B cell (primary cell): ENCODE measurements at places on chromosomes 16 and 17. TPM values are rescaled to one million over a fixed set of nuclear protein-coding genes. Genes with fewer than 3 reads are reported as not detected.

OTOA gene
- 0.07 and 0.39 TPM in 2 replicates for total RNA-seq

- no peak overlapping the region for H3K4me3 ChIP-seq
- H3K27me3 ChIP-seq, result no peaks in the 10 kb centered on the region
- no peaks in the 10 kb centered on the region for H3K36me3 ChIP-seq
- no peak overlapping the region for H3K27ac ChIP-seq
These were observed 34.0 kb upstream of the ZNF629 start for GRCh38 chr16:30820952-30821421.

- H3K36me3 ChIP-seq, result no peaks in the 10 kb centered on the region
- H3K4me1 ChIP-seq, result peaks cover 15% of the 10 kb centered on the region
- peaks cover 36% of the 10 kb centered on the region for H3K27me3 ChIP-seq
- peak; percentile 44 for DNase-seq
These were observed 12.8 kb upstream of the CES3 start for GRCh38 chr16:66948134-66948836.

DNA sequence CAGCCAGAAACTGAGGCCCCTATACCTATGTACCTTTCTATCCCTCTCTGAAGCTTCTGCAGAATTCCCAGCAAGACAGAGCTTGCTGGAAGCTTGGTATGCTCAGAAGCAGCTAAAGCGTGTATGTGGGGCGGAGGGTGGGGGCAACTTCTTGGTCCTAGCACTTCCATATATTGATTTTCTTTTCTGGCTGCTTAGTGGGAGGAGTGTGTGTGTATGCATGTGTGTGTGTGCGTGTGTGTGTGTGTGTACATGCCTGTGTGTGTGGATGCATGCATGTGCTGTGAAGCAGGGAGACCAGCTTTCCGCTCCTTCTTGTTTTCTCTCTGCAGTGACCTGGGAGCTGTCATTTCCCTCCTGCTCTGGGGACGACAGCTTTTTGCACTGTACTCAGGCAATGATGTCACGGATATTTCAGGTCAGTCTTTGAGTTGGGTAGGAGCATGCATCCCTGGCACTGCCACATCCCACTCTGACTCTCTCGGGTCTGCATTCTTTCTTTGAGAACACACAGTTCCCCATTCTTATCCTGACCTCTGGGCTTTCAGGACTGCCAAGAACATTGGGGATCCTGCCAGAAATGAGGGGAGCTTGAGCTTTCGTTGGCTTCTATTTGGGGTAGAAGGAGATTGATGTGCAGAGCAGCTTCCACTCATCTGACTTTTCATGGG lies 10.7 kb downstream of the HPR start:
- no peak overlapping the region for H3K4me3 ChIP-seq
- H3K27ac ChIP-seq, result no peak overlapping the region
- H3K27me3 ChIP-seq, result no peaks in the 10 kb centered on the region
- no peaks in the 10 kb centered on the region for H3K4me1 ChIP-seq
- H3K36me3 ChIP-seq, result peaks cover 5% of the 10 kb centered on the region

GINS2 gene
- 4.2 and 4.3 TPM in 2 replicates for total RNA-seq

MPP3 gene
- not detected in 2 replicates for total RNA-seq

TERB1 gene
- 0.71 TPM in 1 of 2 replicates, not detected in the other for total RNA-seq

DNA sequence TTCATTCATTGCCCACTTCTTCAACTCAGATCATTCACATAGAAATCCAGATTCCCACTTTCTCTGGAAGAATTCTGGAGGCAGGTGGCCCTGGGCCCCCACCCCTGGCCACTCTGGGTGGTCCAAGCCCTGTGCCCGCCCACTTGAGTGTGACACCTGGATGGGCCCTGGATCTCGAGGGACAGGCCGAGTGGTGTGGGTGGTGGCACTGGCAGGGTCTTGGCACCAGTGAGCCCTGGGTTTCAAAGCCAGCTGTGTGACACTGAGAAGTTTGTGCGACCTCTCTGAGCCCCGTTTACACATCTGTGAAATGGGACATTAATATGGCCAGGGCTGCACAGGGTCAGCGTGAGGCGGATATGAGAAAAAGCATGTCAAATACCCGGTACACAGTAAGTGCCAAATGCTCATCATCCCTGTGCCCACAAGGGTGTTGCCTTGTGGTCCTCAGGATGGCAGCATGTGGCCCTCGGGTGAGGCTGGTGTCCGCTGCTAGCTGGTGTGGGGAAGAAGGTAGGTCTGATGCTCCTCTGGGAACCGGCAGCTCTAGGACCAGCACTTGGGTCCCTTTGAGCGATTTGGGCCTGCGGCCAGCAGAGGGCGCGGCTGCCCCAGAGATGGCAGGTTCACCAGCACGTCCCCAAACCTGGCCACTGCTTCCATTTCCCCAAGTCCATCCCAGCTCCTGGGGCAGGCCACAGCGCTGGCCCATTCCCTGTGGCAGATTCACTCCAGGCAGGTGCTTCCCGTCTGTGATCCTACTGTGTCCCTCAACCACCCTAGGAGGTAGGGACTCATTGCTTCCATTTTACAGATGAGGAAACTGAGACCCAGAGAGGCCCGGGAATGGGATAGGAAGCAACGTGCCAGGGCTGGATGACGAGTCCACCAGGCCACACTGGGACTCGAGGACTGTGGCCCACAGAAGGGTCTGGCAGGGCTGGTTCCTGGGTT lies 3.6 kb downstream of the OSGIN1 start:
- H3K4me1 ChIP-seq, result peaks cover 12% of the 10 kb centered on the region
- no peak overlapping the region for H3K4me3 ChIP-seq
- H3K36me3 ChIP-seq, result no peaks in the 10 kb centered on the region

SPN gene
- total RNA-seq, result 1.1 and 1.7 TPM in 2 replicates

DNA sequence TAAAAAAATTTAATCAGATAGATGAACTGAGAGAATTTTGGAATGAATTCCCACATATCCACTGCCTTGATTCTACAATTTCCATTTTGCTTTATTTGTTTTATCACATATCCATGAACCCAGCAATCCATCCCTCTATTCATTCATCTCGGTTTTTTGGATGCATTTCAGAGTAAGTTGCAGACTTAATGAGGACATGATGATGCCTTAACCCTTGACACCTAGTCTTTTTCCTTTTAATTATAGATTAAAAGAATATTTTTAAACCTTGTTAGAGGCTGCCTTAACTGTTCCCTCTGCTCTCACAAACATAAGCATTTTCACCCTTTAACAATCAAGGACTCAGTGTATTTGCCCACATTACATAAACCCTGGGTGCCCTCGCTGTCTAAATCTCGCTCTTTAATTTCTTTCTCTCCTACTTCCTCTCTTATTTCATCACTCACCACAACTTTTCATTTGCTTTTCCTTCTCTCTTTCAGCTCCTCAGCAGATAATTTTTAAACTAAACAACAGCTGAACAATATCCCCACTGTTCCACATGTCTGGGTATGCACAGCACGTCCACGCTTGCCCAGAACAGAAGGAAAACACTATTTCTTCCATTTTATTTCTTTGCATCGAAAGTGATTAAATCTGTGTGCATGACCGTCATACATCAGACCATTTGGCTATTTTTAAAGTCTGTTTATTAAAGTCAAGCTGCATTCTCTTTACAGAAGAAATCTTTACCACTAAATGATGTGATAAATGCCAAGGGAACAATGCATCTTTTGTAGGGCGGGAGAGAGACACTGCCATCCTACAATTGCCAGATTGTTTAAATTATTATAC lies 39.9 kb downstream of the IQCK start:
- no peaks in the 10 kb centered on the region for H3K36me3 ChIP-seq
- no peaks in the 10 kb centered on the region for H3K27me3 ChIP-seq
- no peaks in the 10 kb centered on the region for H3K4me1 ChIP-seq
- DNase-seq, result no peak
- H3K27ac ChIP-seq, result no peak overlapping the region

PRAC2 gene
- total RNA-seq, result not detected in 2 replicates
